ENCODE measurements at places on chromosomes 4 and X.

GRCh38 chr4:54165438-54165837 lies 63.7 kb upstream of the PDGFRA start:
- no peak for DNase-seq

GRCh38 chr4:56871371-56871866 lies 36.3 kb upstream of the REST start:
- no peak for DNase-seq

DNA sequence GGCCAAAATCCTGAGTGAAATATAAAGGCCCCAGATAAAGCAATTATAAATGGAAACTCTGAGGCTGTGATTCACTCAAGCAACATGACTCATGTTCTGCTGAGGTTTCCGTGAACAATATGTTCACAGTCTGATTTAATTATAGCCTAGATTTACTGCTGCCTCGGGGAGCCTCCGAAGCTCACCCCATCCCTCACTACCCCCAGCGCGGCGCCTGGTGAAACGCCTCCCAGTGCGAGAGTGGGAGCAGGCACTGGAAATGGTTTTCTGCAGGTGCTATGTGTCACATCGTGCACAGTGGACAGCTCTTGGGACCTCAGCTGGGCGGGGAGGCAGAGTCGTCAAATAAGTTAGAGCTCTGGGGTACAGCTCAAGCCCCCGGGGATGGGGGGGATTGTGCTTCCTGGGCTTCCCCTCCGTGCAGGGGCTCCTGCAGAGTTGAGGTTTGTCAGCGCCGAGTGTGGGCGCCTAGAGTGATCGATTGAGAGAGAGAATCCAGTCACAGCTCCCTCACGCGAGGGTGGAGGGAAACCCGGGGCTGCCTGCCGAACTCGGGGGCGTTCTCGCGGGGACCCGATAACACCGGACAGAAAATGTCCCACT lies 110.6 kb downstream of the PHKA2 start:
- no peak for DNase-seq

- no peak for DNase-seq
These were observed 3.6 kb upstream of the GATA1 start for GRCh38 chrX:48782795-48783194.

DNA sequence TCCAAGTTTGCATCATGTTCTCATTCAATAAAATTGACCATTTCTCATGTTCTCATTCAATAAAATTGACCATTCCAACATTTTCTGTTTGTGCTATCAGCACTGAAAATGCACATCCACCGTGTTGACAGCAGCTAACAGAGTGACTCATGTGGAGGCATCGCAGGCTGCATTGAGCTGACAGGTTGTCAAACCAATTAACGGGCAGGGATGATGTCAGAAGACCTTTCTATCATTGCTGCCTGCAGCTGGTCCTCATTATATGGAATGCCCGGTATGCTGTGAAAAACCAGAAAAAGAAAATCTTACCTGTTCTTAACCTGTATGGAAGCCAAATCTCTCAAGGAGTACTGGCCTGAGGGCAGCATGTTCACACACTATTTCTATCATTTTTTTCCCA lies 202.0 kb downstream of the SMIM20 start:
- DNase-seq, result no peak

GRCh38 chrX:101708163-101708562 lies 48.5 kb upstream of the ARMCX2 start:
- no peak for DNase-seq

Data from GM12891 (cell line).